ENCODE measurements at places on chromosomes 4 and X.
A peak's percentile ranks its signal among the peaks of the same experiment; 100 is the strongest.

DNA sequence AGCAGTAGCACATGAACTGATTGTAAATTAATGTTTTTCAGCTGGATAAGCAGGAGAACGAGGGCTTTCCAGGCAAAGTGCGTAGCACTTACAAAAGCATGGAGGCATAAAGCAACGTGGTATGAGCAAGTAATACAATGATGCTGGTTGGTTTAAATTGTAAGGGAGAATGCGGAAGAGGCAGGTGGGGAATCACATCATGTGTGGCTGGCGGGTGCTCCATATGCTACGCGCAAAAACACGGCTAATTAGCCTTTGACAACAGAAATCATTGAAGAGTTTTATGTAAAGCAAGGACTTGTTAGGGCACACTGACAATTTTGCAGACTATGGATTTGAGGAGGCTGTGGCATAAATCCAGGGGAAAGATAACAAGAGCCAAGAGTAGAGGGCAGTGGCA, 14.6 kb downstream of the SYTL4 start:
- no peak for DNase-seq

GRCh38 chr4:81722290-81722851, 250.7 kb upstream of the RASGEF1B start:
- DNase-seq, result no peak

DNA sequence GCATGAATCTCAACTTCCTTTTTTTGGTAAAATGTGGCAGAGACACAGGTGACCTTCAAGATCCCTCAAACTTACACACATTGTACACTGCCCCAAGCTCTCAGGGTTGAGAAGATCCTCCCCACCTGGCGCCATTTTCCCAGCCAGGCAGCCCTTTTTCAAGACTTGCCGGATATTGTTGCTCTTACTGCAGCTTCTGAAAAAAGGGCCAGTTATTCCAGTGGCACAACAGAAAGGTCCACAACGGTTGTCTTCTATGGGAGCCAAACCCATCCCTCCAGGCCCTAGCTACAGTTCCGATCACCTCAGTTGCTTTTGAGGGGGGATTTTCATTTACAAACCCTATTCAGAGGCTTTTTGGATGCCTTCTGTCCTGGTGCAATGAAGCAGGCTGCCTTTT, 101.1 kb downstream of the CHIC2 start:
- DNase-seq, result no peak

DNA sequence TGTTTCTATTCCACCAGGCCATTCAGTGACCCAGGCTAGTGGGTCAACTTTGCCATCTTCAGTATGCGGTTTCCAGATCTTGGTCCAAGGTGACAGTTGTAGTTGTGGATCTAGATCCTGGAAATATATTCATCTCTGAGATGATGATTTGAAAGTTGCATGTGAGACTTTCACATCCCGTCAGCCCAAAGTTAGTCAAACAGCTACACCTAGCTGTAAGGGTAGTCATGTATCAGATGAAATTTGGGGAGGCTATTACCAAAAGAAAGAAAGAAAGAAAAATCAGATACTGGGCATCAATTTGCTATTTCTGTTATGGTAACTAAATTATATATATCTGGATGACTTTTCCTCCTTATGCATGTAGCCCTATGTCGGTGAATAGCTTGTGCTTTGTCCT, 259.4 kb upstream of the ARX start:
- no peak for DNase-seq

DNA sequence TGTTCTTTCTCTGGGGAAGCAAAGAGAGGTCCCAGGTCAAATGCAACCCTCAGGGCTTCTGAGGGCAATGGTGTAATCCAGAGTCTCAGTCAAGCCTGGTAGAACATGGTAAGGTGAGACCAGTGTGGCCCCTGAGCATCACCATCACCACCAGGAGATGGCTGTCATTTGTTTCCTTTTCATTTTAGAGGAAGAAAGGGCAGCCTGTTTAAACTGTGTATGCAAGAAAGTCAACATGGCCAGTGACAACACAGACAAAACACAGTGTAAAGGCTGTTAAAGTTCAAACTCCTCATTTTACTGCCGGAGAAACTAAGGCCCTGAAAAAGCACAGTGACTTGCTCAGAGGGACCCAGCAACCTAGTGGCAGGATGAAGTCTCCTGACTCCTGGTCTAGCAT, 2.0 kb upstream of the EDA start:
- no peak for DNase-seq

GRCh38 chr4:83110223-83110945, 4.1 kb downstream of the PLAC8 start:
- peak; percentile 78 for DNase-seq

DNA sequence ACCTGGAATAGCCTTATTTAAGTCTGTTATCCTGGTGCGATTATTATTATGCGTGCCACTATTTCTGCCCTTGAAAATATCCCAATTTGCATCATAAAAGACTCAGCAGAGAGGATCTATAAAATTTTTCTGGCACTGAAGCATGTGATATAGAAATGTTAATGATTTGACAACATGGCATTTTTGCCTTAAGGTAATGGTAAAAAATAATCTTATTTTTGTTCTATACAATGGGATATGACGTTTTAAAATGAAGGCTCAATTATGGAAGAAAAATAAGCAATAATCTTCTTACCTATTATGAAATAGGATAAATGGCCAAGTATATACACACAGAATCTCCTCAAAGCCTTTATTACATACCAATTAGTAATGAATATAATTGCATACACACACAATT, 113.5 kb downstream of the PDGFC start:
- DNase-seq, result no peak

- DNase-seq, result no peak
These were observed 147.5 kb downstream of the DLG3 start for GRCh38 chrX:70592091-70592490.

- DNase-seq, result no peak
These were observed 29.0 kb upstream of the SMAD1 start for GRCh38 chr4:145452447-145453162.

- DNase-seq, result no peak
These were observed 227.6 kb downstream of the PRDM5 start for GRCh38 chr4:120694973-120695372.

GRCh38 chr4:40583850-40584439, 45.7 kb downstream of the RBM47 start:
- DNase-seq, result no peak

DNA sequence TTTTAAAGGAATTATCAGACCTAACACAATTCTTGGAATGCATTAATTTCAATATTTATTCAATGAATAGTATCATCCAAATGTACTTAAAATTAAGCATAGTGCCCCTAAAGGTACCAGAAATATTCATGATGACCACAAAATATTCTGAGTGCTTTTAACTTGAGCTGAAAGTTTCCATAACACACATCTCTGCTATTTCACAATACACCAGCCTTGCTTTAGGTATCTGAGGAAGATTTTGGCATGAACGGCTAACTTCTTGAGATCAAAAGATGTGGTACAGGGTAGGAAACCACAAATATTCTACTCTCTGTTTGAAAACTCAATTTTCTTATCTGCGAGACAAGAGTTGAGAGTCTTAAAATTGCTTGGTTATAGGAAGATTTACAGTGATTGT, 538.3 kb upstream of the PCDH7 start:
- no peak for DNase-seq

- DNase-seq, result peak; percentile 48
These were observed 46.4 kb downstream of the PRPS1 start for GRCh38 chrX:107674480-107675364.

- DNase-seq, result no peak
These were observed 245.9 kb downstream of the IDS start for GRCh38 chrX:149259241-149259640.

GRCh38 chr4:10326075-10326474, 131.2 kb downstream of the ZNF518B start:
- DNase-seq, result no peak

DNA sequence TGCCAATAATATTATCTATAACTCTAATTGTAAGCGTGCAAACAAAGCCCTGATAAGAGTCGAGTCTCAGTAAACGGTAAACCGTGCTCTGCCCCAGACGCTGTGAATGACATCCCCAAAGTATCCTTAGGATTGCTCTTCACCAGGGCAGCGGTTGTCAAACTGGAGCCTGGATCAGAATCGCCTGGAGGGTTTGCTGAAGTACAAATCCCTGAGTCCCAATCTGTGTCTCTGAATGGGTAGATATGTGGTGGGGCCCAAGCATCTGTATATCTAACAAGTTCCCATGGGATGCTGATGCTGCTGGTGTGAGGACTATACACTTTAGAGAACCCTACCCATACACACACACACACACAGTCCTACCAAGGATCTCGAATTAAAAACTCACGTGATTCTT, 813 bp upstream of the APBB2 start:
- no peak for DNase-seq

- no peak for DNase-seq
These were observed 206.2 kb downstream of the KCNIP4 start for GRCh38 chr4:21742326-21742725.

- DNase-seq, result no peak
These were observed 172.4 kb upstream of the SCML1 start for GRCh38 chrX:17564689-17565409.

- no peak for DNase-seq
These were observed 25.9 kb downstream of the NOP14 start for GRCh38 chr4:2937146-2937857.

DNA sequence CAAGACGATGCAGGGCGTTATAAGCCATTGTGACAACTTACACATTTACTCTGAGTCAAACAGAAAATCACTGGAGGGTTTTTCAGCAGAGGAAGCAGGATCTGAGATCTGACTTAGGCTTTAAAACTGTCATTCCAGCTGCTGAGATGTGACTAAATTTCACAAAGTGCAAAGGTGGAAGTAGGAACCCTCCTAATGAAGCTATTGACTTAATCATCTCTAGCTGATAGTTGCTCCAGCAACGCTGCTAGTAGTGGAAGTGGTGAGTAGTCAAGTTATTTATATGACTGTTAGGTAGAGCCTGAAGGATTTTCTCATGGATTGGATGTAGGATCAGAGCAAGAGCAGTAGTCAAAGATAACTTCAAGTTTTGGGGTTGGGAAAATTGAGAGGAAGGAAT, 218.6 kb downstream of the GRID2 start:
- no peak for DNase-seq

DNA sequence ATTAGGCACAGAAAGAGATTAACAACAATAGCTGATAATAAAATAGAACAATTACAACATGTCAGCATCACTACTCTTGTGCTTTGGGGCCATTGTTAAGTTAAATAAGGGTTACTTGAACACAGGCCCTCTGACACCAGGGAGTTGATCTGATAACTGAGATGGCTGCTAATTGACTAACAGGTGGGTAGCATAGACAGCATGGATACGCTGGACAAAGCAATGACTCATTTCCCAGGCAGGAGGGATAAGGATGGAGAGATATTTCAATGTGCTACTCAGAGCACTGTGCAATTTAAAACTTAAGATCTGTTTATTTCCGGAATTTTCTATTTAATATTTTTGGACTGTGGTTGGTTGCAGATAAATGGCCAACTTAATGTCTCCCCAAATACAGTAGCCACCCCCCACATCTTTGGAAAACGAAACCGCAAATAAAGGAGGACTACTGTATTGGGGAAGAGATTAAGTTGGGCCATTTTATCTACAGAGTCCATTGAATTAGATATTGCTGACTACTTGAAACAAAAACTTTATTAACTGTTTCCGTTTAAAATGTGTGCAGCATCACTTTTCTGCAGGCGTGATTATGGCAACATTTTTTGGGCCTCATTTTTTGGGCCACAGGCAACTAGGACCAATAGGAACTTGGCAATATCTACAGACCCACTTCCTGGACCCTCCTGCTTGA, 200.6 kb upstream of the KLF3 start:
- no peak for DNase-seq

DNA sequence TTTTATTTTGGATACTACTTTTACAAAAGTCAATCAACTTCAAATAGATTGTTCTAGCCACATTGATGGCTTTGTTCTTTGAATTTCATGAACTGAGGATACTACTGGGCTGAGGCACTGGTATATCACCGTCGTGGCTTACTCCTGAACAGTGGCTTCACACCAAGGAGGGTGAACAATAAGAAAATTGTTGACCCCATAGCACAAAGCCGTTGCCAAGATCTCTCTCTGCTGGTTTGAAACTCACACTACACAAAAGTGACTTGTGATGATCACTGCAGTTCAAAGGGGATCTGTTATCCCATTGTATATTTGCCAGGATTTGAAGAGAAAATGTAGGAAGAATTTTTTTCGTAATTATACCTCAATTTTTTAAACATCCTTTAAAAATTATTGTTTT, 119.6 kb downstream of the PDLIM5 start:
- DNase-seq, result no peak

DNA sequence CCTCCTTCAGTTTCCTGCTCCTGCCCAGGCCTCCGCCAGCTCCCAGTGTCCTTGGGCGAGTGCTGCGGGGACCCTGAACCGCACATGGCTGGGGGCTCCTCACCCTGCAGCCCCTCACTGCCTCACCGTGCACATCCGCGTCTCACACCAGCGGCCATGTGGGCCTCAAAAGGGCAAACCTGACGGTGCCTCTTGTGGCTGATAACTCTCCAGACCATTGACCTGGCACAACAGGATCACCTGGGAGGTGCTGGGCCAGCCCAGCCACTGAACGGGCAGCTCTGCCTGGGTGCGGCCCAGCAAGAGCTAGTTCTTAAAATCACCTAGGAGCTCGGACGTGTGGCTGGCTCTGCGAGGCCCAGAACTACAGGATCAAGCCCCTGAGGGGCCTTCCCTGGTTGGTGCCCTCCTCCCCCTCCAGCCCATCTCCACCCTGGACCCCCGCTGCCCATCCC, 4.1 kb upstream of the S100P start:
- no peak for DNase-seq

- DNase-seq, result no peak
These were observed 41.7 kb upstream of the CITED1 start for GRCh38 chrX:72347366-72347765.

GRCh38 chr4:40331101-40331745, 3.9 kb upstream of the CHRNA9 start:
- DNase-seq, result no peak

DNA sequence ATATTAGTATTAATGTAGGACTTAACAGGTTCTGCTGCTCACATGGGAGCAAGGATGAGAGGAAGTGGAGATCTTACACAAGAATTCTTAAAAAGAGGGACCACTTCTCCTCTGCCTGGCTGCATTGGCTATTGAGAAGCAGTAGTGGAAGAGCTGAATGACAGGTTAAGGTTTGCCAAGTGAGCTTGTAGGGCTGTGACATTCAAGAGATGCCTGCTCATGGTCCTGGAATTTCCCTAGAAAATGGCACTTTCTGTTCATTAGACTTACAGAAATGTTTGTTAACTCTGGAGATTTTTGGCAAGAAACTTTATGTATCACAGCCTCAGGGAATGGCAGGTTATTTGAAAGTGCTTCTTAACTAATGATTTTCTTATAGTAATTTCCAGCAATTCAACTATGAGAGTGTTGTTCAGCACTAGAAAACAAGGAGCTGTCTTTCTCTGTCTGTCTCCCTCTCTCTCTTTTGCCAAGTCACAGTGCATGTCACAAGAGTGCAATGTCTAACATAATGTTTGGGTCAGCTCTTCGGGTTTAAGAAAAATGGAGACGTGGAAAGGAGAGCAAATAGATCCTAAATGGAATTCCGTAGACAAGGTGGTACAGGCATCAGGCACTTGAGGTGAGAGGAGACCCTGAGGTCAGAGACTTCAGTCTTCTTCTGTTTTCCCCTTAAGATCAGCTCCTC, 8.3 kb upstream of the NAP1L5 start:
- DNase-seq, result no peak

Measured in T-helper 2 cell (primary cell).